Naive thymus-derived CD8-positive, alpha-beta T cell (primary cell): ENCODE measurements at places on chromosomes 2 and 18. TPM values are rescaled to one million over a fixed set of nuclear protein-coding genes. Genes with fewer than 3 reads are reported as not detected.

Gene ZNF804A
- not detected for total RNA-seq

Gene PLEKHH2
- total RNA-seq, result 5.7 TPM

Gene SPIRE1
- 3.5 TPM for total RNA-seq

Gene LDLRAD4
- 52.9 TPM for total RNA-seq
